Stimulated activated CD8-positive, alpha-beta memory T cell treated with anti-CD3 and anti-CD28 coated beads, Interleukin-4, amount 100 ng/mL, for 1 hour (primary cell): ENCODE measurements at places on chromosomes 5 and 9.

- DNase-seq: no peak
Observed at GRCh38 chr9:76049341-76049740, 158.9 kb downstream of the PCSK5 start.

GRCh38 chr5:31124651-31125305, 68.7 kb upstream of the CDH6 start:
- DNase-seq: no peak

GRCh38 chr5:147200004-147200403, 34.8 kb upstream of the STK32A start:
- DNase-seq: no peak

GRCh38 chr9:14096258-14096922, 217.6 kb downstream of the NFIB start:
- no peak for DNase-seq

GRCh38 chr5:95923918-95924544, 37.6 kb downstream of the ELL2 start:
- no peak for DNase-seq

- no peak for DNase-seq
Observed at GRCh38 chr5:55742778-55743177, 4.9 kb downstream of the DDX4 start.
